Colonic mucosa (tissue), 4 donors: ENCODE measurements at places on chromosomes 3 and 15. TPM values are rescaled to one million over a fixed set of nuclear protein-coding genes. Genes with fewer than 3 reads are reported as not detected.

GRCh38 chr15:58490086-58490887 is 58.5 kb downstream of the LIPC start:
- no peak for DNase-seq

DNA sequence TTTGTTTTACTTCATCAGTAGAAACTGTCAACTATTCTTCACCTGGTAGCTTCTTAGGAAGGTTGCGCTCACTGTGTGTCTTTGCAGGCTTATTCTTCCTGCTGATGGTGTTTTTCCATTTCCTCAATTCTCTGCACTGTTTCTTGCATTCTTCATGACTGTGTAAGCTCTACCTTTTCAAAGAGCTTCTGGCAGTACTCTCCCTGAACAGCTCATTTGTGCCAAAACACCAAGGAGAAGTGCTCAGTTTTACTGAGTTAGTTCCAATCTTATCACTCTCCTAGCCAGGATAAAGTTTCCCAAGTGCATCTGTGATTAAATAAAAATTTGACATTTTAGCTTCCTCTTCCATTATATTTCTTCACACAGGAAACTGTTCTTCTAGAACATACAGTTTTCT is 339.8 kb downstream of the EPHA3 start:
- no peak for DNase-seq

GRCh38 chr3:8882642-8883041 is 80.6 kb downstream of the RAD18 start:
- DNase-seq, result no peak

GRCh38 chr15:65540314-65540713 is 10.1 kb downstream of the HACD3 start:
- no peak for DNase-seq

- DNase-seq, result no peak
Observed at GRCh38 chr3:16504242-16504641, 9.3 kb downstream of the RFTN1 start.

DNA sequence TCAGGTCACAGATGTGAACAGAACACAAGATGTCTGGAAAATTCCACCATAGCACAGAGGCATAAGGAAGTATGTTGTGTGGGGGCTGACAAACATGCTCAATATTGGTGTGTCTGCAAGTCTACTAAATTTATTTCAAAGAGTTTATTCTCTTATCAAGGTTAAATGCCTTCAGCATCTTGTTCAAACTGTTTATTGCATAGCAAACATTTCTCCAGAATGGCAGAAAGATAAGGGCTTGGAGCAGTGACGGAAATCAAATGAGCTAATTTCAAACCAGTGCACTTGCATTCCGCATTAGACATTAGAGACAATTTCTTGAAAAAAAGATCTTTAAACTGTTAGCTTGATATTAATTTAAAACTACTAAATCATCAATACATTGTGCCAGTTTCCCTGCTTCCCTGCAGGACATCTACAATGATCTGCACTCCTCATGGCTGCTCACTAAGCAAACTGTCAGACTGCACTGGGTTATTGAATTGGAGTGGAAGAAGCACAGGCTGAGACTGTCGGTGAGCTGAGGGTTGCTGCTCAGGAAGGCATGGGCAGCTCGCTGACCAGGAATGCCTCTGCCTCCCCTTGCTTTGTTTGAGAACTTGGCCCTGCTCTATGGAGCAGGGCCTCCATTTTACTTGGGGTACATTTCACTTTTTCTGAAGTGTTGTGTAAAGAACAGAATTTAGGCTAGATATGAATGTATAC is 89.4 kb downstream of the KCNAB1 start:
- no peak for DNase-seq

GRCh38 chr3:58150810-58151199 is 60.0 kb downstream of the DNASE1L3 start:
- no peak for DNase-seq

- DNase-seq, result no peak
Observed at GRCh38 chr15:33547876-33548275, 237.1 kb downstream of the RYR3 start.

DNA sequence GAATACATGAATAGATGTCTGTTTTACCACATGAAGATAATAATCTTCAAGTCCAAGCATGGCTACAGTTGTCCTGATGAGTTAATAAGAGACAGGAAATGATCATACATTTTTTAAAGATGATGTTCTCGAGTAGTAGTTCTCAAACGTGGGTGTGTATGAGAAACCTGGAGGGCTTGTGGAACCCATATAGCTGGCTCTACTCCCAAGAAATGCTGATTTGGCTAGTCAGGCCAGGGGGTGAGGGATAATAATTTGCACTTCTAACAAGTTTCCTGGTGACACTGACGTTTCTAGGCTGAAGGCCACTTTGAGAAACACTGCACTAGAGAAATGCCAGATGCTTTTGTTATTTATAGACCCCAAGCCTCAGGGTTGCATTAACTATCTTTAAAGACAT is 37.0 kb downstream of the ROPN1B start:
- DNase-seq, result no peak

GRCh38 chr15:48644827-48645557 is 517 bp downstream of the FBN1 start:
- DNase-seq, result no peak

GRCh38 chr3:14476583-14477265 is 63.4 kb downstream of the GRIP2 start:
- DNase-seq, result no peak

- peak; percentile 83 for DNase-seq
Observed at GRCh38 chr3:72255791-72256559, 471.0 kb upstream of the PROK2 start.

DNA sequence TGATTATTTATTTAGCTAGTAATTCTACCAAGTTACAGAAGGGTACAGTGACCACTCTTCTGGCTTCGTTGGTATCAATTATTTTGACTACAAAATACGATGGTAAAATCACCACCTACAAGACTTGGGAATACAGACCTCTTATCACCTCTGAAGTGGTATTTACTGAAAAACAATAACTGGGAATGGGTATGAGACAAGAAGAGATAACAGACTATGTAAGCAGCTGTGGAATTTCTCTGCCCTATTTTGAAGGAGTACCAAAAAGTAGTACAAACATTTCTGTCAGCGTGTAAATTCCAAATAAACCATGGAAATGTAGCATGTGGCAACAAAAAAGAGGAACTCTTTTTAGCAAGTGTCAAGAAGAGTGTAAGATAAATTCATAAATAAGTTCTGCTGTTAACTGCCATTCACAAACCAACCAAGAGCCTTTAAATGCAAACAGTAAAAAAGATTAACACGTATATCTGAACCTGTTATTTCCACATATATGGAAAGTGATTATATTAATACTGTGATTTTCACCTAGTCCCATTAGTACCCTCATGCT is 77.0 kb upstream of the SLC12A8 start:
- no peak for DNase-seq

DNA sequence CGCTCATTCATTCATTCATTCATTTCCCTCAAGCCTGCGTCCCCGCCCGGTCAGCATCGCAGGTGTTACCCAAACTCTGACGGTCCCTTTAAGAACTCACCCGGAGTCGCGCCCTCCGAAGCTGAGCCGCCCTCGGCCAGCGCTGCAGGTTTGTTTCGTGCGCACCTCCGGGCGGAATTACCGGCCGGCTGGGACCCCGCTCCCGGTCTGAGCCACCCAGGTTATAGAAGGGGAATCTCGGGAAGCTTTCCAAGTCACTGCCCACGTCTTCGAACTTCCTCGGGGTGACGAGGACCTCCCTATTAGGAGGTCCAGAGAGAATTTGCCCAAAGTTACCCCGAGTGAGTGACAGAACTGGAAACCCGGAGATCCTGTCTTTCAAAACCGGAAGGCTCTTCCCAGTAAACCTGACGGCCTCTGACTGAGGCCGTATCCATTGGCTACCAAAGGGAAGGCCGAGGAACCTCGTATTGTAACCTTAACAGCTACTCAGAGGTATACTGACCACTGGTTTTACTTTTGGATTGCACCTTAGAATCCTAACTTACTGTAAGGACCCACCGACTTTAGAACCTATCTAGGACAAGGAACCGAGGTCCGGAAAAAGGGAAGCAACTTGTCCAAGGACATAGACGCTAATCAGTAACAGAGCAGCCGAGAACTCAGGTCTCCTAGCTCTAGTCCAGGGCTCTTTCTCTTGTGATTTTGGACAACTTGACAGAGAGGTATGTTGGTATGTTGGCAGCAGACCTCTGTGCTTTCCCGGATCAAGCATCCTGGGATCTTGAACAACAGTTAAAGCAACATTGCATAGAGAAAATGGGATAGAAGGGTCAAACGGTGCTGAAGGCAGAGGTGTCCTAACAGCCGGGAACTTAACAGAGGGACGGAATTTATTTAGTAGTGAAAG is 788 bp upstream of the DLG1 start:
- peak; percentile 82 for DNase-seq

GRCh38 chr3:48595526-48596121 is 495 bp upstream of the COL7A1 start:
- no peak for DNase-seq

Gene UROC1
- not detected for total RNA-seq

Gene AQR
- 27.0 TPM for total RNA-seq

Gene ZCWPW2
- 1.0 TPM for total RNA-seq

Gene DYNLT2B
- total RNA-seq, result 7.6 TPM

Gene MORC1
- total RNA-seq, result not detected
